ENCODE measurements at places on chromosomes 7 and 10.

GRCh38 chr10:62443866-62444265 lies 69.7 kb downstream of the ZNF365 start:
- DNase-seq = no peak

GRCh38 chr10:11194859-11195586 lies 177.4 kb downstream of the CELF2 start:
- DNase-seq = no peak

- no peak for DNase-seq
These were observed 3.1 kb upstream of the ANTXRL start for GRCh38 chr10:46283580-46284285.

- DNase-seq = no peak
These were observed 32.3 kb downstream of the PPIF start for GRCh38 chr10:79379512-79380124.

DNA sequence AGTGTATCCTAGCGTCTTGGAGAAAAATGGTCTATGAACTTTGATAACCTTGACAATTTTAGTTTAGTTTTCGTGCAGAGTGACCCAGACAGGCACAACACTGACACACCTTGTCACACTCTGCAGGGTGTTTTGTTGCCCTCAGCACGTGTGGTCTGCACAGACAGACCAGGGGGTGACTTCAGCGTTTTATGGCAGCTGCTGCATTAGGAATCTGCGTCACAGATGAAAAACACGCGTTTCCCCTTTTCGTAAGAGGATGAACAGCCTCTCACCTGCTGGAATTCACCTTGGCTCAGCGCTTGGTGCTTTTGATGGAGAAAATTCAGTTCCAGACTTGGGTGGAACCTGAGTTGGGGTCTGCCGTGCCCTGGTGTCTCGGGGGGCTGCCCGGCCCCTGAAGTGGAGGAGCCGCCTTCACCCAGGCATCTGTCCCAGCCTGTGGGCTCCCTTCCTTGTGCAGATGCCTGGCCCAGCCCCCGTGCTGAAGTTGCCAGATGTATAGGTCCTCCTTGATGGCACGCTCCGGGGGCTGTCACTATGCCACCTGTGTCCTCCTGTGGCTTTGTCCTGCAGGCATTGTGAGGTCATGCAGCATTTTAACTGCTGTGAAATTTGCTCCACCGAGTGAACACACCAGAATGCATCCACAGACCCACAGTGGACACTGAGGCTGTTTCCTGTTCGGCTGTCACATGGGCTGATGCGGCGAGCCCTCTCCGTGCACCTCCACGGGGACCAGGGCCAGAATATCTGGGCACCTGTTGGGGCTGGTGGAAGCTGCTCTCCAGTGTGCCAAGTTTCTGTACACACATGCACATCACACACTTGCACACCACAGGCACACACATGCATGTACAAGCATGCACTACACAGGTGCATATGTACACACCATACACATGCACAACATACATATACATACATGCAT lies 18.3 kb downstream of the INPP5A start:
- no peak for DNase-seq

DNA sequence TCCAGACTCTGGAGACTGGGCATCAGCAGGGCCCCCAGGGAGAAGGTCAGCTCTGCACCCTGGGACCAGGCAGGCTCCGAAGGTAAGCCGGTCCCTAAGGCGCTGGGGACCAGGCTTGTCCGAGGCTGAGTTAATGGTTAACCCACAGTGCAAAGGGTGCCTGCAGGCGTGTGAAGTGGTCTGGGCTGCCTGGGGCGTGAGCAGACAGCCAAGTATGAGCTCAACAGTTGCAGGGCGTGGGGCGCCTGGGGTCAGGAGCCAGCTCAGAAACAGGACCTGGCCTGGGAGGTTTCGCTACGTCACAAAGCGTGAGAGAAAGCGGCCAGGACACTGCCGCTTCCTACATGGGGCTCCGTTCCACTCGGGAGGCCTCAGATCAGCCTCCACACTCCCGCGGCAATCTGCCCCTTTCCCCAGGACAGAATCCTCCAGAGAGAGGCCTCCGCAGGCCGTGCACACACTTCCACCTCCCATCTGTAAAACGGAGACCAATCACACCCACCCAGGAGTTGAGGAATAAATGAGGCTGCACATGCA lies 16.0 kb downstream of the PDGFA start:
- no peak for DNase-seq

GRCh38 chr10:34845070-34845469 lies 30.0 kb upstream of the PARD3 start:
- DNase-seq = no peak

DNA sequence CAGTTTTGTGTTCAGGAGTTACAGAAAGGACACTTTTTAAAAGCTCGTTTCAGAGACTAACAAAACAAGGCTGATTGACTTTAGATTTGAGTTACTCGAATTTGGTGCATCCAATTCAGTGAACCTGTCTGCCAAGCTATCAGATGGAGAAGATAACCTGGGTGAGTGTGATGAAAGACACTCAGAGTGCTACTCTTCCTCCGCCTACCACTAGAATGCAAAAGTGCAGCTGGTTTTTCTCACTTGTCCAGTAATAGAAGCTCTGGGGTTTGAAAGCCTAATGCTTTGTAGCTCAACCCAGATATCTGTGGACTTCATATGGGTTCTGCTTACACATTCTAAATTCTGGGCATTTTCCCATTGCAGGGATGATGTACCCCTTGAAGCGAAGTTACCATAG lies 82.8 kb upstream of the NPY start:
- DNase-seq = no peak

- no peak for DNase-seq
These were observed 7.3 kb downstream of the TFPI2 start for GRCh38 chr7:93883078-93883916.

- no peak for DNase-seq
These were observed 19.9 kb upstream of the PCGF5 start for GRCh38 chr10:91200314-91201212.

GRCh38 chr10:28790146-28790545 lies 112.8 kb downstream of the BAMBI start:
- no peak for DNase-seq

DNA sequence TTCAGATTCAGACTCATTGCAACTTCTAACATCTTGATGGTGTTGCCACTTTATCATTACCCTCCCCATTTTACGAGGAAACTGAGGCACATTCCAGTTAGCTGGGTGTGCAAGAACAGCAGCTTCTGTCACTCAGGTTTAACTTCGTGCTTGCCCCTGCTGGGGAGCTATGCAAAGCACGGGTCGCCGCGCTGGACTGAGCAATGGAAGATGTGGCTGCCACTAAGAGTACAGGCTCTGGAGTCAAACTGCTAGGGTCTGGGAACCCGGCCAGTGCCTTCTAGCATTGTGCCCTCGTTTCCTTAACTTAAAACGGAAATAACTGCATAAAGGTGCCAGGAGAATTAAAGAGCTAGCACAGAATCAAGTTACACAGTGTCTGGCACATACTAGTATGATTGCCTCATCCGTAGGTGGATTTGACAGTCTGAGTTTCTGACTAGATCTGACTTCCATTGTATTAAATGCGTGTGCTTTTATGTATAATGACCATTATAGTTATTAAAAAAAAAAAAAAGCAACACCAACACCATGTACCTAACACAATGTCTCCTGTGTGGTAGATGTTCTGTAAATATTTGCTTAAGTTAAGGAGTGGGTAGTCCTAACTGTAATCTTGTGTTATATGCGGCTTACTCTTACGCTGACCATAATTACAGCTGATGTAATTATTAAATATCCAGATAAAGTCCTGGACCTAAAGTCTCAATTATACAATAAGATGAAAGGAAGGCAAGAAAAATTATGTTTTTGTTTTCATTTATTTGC lies 842 bp downstream of the ZNF22 start:
- DNase-seq = peak; percentile 26

- DNase-seq = no peak
These were observed 366.6 kb upstream of the PFKP start for GRCh38 chr10:2700626-2701305.

DNA sequence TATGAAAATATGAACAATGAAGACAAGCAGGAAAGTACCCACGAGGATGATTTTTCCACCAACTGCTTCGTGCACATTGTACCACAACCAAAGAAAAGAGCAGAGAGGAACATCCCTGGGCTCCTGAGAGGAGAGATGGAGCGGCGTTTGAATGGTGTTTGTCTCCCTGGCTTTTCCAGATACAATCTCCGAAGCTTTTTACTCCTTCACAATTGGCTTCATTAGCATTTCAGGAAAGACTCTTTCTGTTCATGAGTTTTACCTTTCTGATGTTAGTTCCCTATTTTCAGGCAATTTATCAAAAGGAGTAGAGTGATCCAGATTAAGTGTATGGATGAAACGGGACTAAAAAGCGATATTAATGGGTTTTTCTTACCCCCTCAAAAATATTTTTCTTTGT lies 49.3 kb downstream of the LYZL2 start:
- no peak for DNase-seq

- no peak for DNase-seq
These were observed 418.6 kb upstream of the NPVF start for GRCh38 chr7:25646726-25647413.

GRCh38 chr7:103985565-103986126 lies 3.8 kb downstream of the RELN start:
- no peak for DNase-seq

DNA sequence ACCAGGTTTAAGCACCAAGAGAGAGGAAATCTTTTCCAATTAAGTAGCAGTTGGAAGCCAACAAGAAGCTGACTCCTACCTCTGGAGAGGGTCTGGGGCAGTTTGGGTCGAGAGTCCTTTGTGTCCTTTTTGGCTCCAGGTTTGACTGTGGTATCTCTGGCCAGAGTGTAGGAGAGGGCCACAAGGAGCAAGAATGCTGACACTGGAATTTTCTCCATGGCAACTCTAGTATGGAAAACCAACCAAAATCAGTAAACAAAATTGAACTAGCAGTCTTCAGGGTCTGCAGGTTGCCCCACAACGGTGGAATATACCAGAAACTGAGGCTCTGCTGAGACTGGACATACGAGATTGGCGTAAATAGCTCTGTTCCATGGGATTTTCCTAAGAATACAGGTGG lies 3.2 kb downstream of the AGR2 start:
- no peak for DNase-seq

- DNase-seq = peak; percentile 2
These were observed 447.0 kb downstream of the GRID1 start for GRCh38 chr10:85919491-85920021.

- DNase-seq = no peak
These were observed 5.5 kb downstream of the CPA5 start for GRCh38 chr7:130349911-130350782.

GRCh38 chr7:37110660-37111424 lies 337.8 kb downstream of the ELMO1 start:
- DNase-seq = no peak

Data from NCI-H2107 (cell line).